ENCODE measurements at places on chromosomes 1 and 21.
A peak's percentile ranks its signal among the peaks of the same experiment; 100 is the strongest.

- DNase-seq, result peak; percentile 58
Observed at GRCh38 chr21:25907573-25908275, 173.0 kb downstream of the GABPA start.

GRCh38 chr1:36112823-36113222 is 12.2 kb downstream of the COL8A2 start:
- no peak for DNase-seq

DNA sequence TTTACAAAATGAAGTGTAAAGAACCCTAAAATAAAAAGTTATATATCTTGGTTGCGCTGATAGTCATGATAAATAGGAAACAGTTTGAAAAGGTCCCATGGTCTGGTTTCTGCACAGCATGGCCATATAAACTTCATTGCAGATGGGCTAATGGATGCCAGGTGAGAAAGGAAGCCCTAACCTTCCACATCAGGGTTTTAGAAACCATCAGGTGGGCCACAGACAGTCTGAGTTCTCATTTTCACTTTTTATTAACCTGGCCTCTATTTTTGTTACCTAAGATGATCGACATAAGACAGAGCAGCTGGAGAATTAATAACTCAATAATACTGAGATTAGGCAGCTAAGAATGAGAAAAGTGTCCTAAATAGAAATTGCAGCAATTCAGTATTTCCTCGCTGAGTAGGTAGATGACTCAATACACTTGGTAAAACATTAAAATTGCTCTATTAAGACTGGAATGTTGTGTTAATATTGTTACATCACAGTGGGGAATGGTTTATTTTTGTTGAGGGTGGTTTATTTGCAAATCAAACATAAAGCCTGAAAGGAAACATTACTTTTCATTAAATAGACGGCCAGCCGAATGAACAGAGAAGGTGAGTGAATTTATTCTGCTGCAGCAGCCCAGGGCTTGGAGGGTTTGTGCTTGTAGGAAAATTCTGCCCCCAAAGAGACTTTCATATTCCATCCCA is 21.1 kb downstream of the C1orf21 start:
- no peak for DNase-seq

DNA sequence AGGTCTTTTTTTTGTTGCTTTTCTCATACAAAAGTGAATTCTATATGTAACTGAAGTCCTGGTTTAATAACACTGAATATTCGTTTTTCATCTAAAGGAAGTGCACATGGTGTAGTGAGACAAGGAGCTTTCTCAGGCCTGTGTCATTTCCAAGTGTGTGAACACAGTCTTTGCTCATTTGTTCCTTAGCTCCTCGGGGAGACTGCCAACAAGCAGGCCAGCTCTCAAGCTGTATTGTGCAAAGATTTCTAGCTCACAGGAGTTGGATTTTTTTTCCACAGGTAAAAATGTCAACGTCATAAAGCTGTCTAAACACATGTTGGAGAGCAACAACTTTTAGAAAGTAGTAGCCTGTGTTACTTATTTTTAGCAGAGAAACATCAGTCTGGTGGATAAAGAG is 87.8 kb upstream of the S1PR1 start:
- DNase-seq, result peak; percentile 82

DNA sequence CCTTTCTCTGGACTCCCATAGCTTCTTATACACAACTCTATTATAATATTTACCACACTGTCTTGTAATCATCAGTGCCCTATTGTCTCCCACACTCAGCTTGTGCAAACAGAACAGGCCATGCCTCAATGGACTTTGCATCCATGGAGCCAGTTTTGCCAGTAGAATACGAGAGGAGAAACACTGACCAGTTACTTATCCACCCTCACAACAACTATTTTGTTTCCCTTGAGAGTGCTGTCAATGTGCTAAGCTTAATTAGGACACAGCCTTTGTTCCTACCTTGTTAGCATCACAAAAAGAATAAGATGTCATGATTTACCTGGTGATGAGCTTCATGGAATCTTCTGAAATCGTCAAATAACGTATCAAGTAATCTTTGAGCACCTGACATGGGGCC is 18.1 kb upstream of the LRRC52 start:
- no peak for DNase-seq

Measured in dermis microvascular lymphatic vessel endothelial cell (primary cell).